Sciatic nerve (tissue), 2 donors: ENCODE measurements at places on chromosomes 3 and 15. TPM values are rescaled to one million over a fixed set of nuclear protein-coding genes. Genes with fewer than 3 reads are reported as not detected.

Gene MYO5A
- total RNA-seq, result 30.2 TPM

DNA sequence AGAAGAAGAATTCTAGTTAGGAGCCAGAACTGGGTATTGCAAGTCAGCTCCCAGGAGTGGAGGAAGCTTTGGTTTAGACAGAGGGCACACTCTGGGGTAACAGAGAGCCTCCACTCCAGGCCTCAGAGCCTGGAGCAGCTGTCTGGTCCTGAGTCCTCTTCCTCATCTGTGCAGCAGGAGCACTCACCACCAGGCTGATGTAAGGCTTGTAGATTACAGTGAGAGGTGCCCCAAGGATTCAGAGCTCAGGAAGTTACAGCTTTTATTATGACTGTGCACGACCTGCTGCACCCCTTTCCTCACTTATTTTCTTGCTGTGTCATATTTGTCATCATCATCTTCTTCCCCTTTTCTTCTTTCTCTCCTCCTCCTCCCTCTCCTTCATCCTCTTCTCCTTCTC is 210.4 kb downstream of the ATP10A start:
- no peak for DNase-seq

- DNase-seq, result no peak
Measured at GRCh38 chr3:81789691-81790090, 28.2 kb upstream of the GBE1 start.

Gene KBTBD13
- total RNA-seq, result 0.27 TPM

DNA sequence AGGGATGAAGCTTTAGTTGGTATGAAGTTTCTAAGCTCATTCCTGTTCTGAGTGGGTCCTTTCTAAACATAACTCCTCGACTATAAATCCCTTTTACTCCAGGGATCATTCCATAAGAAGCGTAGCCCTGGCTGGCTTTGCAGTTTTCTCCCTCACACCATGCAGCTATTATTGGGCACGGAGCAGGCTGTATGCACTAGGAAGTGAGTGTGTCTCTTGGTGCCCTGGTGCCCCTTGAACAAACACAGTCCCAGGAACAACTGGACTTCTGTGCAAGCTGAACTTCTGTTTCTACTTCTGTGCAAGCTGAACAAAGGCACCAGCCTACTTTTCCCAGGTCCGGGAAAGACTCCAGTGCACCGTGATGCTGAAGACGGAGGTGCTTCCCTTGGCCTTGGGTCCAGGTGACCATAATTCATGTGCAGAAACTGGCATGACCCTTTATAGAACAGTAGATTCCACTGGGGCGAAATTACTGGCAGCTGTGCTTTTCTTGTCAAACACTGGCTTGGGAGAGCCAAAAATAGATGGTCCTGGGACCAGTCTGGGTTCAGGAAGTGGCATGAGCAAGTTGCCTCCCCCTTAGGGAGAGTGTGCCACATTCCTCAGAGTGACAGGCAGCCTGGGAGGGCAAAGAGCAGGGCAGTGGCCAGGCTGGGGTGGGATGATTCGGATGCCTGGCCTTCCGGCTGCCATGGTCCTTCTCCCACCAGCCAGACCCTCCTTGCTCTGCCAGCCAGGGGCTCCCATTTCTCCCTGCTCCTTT is 127.2 kb downstream of the SLCO3A1 start:
- no peak for DNase-seq
